Stimulated activated CD8-positive, alpha-beta memory T cell treated with anti-CD3 and anti-CD28 coated beads, Interleukin-4, amount 100 ng/mL, for 4 hours (primary cell): ENCODE measurements at places on chromosomes 2 and 18.

- DNase-seq: no peak
Measured at GRCh38 chr2:137535897-137536296, 428.4 kb upstream of the HNMT start.

GRCh38 chr2:189709501-189710221 lies 35.2 kb downstream of the ANKAR start:
- DNase-seq: no peak

- DNase-seq: no peak
Measured at GRCh38 chr2:188410504-188411235, 119.0 kb downstream of the GULP1 start.

DNA sequence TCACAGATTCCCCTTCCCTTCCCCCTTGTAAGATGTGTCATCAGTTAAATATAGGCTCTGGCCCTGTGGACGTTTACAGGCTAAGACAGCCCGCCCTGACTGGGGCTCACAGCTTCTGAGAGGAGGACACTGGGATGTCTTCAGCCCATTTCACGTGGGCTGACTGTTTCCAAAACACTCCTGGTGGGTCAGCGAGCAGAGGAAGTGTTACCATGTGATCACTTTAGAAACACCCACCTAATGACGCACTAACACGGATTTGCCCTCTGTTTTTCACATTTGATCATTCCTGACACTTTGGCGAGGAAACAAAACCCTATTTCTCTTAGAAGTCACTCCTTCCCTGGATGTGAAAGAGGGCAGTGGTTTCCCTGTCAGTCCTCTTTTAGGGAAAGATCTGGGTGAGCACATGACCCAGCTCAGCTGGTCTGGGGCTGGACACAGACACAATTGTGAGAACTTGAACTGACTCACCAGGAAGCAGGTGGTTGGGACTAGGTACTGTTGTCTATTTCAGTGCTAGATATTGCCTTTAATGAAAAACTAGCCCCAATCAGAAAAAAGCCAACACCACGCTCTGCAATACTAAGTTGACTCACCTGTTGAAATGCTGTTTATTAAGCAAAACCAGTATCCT lies 38.8 kb downstream of the BMP10 start:
- DNase-seq: peak; percentile 51

GRCh38 chr2:17171446-17172049 lies 346.7 kb downstream of the RAD51AP2 start:
- DNase-seq: no peak
